ENCODE measurements at places on chromosomes 6 and 20. TPM values are rescaled to one million over a fixed set of nuclear protein-coding genes. Genes with fewer than 3 reads are reported as not detected.

The KHDC1L gene
- polyA plus RNA-seq, result not detected

The SLC22A16 gene
- polyA plus RNA-seq, result not detected

The BPIFA2 gene
- polyA plus RNA-seq, result not detected

The BTBD9 gene
- 6.2 TPM for polyA plus RNA-seq

The BMP2 gene
- 1.1 TPM for polyA plus RNA-seq
